ENCODE measurements at places on chromosomes 4 and X. TPM values are rescaled to one million over a fixed set of nuclear protein-coding genes. Genes with fewer than 3 reads are reported as not detected.

DNA sequence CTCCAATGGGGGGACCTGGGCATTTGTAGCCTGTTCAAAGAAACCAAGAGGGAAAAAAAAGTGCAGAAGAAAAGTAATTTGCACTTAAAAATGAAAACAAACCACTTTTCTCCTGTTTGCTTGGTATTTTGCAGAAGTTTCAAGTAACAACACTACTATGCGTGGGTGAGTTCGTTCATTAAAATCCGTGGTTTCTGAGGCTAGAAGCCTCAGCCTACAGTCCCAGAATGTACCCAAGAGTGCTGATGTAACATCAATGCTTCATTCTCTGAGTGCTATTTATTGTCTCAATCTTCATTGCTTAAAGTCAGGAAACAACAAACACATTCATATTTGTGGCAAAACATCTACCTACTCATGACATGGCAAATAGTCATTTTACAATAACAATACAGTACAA is 29.2 kb downstream of the LGI2 start:
- no peak for DNase-seq

- DNase-seq = no peak
Observed at GRCh38 chr4:972651-973424, 531 bp downstream of the DGKQ start.

The FAM241A gene
- total RNA-seq = 7.1 TPM

The BMPR1B gene
- total RNA-seq = 14.6 TPM

The HOPX gene
- 3.5 TPM for total RNA-seq

- DNase-seq = no peak
Observed at GRCh38 chrX:138946926-138947325, 235.4 kb upstream of the FGF13 start.

The DCUN1D4 gene
- total RNA-seq = 69.6 TPM

GRCh38 chr4:1094336-1094690 is 19.1 kb downstream of the RNF212 start:
- no peak for DNase-seq

DNA sequence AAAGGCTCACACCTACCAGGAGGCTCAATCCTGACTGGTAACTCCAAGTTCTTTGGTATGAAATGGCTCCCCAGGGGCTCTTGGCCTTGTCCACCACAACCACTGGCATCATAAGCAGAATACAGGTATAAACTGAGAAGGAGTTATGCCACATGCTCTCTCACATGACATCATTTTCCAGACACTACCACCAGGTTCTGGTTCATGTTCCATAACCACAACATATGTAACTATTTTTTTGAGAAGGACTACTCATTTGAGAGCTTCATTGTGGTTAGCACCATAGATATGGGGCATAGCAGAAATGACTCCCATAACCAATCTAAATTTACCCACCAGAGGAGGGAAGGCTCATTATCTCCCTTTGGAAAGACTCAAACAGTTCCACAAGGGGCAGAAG is 19.6 kb downstream of the PRDM5 start:
- DNase-seq = no peak

GRCh38 chr4:84995386-84995785 is 28.9 kb upstream of the WDFY3 start:
- no peak for DNase-seq

GRCh38 chr4:83701041-83701440 is 165.1 kb downstream of the GPAT3 start:
- DNase-seq = no peak

The MAGEA2 gene
- not detected for total RNA-seq

The MAGEC1 gene
- not detected for total RNA-seq

DNA sequence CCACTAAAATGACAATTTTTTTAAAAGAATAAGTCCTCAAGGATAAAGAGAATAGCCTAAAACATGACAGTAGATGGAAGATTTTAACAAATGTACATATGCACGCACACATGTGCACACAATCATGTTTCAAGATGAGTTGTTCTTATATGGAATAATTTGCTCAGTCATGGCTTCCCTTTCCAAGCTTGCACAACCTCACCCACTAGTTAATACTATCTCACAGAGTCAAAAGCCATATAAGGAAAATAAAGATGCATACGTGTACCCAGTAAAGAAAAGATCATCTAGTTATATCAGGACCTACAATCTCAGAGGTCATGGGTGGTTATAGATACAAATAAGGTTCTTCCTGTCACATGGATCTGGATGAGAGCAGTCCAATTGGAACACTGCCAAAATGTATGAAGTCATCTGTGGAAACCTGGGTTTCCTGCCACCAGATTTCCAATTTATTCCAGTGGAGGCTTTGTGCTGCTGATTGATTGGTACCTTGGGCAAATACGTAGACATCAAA is 56.1 kb downstream of the FAM13A start:
- no peak for DNase-seq

DNA sequence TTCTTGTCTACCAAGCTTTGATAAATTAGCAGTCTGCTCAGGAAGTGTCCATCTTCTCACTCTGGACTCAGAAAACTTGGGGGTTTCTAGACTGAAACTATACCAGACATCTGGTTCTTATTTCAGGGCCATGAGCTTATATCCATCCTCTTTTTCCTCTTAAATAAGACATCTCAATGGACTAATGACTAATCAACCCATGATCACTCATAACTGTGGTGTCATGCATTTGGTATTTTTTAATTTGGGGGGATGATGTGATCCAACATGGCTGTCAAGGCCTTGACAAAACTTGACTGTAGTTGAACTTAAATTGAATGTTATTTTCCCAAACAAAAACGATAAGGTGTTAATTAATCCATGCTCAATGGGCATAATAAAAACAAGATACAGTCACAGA is 87.8 kb downstream of the GPRASP3 start:
- no peak for DNase-seq

The IL15 gene
- total RNA-seq = 10.3 TPM

The STBD1 gene
- total RNA-seq = 11.6 TPM

DNA sequence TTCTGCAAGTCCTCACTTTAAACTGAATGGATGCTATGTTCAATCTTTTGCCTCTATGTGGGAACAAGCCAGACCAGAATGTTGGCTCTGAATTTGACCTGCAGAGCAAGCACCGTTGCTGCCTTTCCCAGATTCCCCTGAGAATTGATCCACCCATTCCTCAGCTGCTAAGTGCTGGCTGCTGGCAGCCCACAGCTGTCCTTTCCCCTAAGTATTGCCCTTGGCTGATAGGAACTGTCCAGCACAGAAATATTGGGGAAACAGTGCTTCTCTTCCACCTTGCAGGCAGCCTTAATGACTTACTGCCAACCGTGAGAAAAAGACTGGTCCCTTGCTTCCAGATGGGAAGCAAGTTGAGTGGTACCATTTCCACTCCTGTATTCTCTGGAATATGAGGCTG is 475.9 kb downstream of the PDHA2 start:
- no peak for DNase-seq

The CT47B1 gene
- not detected for total RNA-seq

- no peak for DNase-seq
Observed at GRCh38 chr4:40745285-40745984, 4.3 kb upstream of the NSUN7 start.

DNA sequence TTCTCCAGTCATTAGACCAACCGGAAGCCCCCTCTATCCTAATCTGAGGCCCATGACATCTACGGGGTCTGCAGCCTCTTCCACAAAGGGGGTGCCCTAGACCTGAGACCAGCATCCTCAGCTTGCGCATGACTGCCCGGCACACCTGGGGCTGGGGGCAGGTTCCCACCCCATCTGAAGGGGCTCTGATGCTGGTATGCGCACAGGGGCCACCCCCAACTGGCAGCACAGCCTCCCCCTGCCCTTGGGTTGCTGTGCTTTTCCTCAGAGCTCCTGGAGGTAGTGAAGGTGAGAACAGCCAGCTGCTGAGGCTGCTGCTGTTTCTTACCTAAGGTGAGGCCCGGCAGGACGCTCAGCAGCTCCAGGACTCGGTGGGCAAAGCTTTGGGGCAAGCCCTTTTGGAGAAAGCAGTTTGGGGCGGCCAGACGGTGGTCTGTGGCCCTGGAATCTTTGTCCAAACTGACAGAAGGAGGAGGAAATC is 18.9 kb upstream of the CPLX1 start:
- DNase-seq = peak; percentile 21
